ENCODE measurements at places on chromosomes 5 and 9. TPM values are rescaled to one million over a fixed set of nuclear protein-coding genes. Genes with fewer than 3 reads are reported as not detected.

Gene COL5A1
- total RNA-seq, result 9.5 TPM

Gene CARTPT
- total RNA-seq, result not detected

GRCh38 chr9:114827641-114828302 lies 21.9 kb upstream of the TNFSF15 start:
- DNase-seq, result no peak

GRCh38 chr9:81596679-81597418 lies 92.5 kb downstream of the TLE1 start:
- no peak for DNase-seq

DNA sequence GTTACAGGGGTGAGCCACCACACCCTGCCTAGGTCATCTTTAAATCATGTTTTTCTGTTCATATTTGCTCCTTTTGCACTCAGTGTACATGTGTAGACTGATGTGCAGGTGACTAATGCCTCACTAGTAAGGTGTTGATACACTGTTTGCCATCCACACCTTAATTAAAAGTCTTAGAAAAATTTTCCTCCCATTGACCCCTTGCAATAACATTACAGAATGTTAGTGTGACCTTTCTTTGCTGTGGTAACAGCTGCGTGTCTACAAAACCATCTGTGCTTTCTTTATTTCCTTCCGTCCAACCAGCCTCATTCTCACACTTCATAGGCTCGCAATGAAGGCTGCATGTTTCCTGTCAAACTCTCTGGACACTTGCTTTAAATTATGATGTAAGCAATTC lies 6.6 kb upstream of the CEMIP2 start:
- no peak for DNase-seq

Gene FOXD4L6
- total RNA-seq, result 0.13 TPM

GRCh38 chr9:18473652-18474279 lies at the start of gene ADAMTSL1:
TSS of gene ADAMTSL1 (plus strand) at chr9:18474153. CDS start at chr9:18474233, 80 bp downstream.
- peak; percentile 94 for DNase-seq

Gene ADGRD2
- 1.2 TPM for total RNA-seq

GRCh38 chr9:91948101-91948596 lies 1.9 kb downstream of the ROR2 start:
- no peak for DNase-seq

Gene DMRT3
- total RNA-seq, result not detected

DNA sequence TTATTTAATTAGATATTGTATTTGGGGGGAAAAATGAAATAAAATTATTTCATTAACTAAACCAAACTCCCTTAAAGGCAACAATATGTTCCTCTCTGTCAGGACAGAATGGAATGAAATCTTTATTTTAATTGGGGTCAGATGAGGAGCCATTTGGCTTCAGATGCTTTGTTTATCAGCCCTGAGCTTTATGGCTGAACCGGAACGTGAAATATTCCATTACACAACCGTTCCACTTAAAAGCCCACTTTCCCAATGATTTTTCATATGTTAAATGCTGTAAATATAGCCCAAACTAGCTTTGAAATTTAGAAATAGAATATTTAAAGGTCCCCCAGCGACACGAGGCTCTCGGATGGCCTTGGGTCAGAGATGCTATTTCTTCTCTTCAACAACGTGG lies 149.5 kb downstream of the CRB2 start:
- no peak for DNase-seq

DNA sequence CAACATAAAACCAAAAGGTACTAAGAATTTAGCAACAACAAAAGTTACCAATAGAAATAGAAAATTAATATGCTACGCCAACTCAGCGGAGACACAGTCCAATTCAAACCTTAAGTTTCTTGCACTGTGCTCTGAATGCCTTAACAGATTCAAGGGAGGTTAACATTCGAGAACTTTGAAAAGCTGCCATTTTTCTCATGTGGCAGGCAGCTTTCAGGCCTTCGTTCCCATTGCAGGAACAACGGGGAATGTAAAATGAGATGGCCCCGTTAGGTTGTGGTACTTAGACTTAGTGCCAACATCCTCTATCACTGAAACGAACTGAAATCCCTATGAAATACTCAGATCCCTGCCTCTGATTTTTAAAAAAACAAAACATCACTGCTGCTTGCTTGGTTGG lies 22.4 kb downstream of the FNBP1 start:
- DNase-seq, result no peak

DNA sequence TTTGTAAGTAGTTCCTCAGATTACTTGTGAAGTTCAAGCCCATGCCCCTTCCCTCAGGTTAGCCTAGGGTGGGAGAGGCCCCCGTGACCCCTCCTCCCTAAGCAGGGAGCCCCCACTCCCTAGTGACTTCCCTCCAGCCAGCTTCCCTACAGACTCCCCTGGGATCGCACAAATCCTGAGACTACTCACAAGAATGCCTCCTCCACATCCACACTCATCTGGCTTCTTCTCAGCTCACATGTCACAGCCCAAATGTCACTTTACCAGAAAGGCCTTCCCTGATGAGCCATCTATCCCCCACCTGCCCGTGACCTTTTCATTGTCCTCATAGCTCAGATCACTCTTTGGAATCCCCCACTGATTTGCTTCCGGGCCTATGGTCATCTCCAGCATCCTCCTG lies 96.7 kb upstream of the ARAP3 start:
- no peak for DNase-seq

GRCh38 chr5:26700759-26701384 lies 337.5 kb downstream of the CDH9 start:
- peak; percentile 28 for DNase-seq

DNA sequence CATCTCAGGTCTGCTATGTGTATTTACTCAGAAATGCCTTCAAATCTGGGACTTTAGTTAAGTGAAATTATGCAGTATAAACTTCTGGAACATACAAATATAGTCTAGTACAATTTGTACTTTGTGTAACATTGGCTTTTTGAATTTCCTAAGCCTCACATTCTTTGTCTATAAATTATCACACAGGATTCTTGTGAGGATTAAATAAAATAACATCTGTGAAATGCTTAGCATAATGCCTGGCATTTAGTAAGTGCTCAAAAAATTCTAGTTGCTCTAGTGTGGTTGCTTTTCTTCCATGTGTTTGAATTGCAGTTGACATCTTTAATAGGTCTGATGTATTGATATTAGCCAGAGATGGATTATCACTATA lies 2.6 kb downstream of the HMMR start:
- DNase-seq, result no peak

DNA sequence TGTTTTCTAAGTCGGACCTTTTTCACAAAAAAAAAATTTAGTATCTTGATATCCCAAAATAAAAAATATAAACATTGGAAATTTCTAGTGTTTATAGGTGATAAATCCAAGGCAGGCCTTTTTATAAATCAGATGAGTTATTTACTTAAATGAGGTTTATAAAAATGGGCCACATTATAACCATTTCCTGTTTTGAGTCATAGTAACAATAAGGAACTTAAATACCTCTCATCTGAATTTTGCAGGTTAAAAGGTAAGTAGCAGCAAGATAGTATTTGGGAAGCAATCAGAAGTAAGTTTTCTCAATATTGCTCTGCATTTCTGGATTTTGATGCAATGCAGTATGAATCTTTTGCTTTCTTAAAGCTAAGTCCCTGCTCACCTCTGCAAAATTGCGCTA lies 3.9 kb downstream of the SPTAN1 start:
- DNase-seq, result no peak

Gene CHSY3
- total RNA-seq, result 0.37 TPM

GRCh38 chr5:154193283-154193682 lies 2.8 kb downstream of the GALNT10 start:
- DNase-seq, result no peak

Gene RMRP
- 18,417 TPM for total RNA-seq

- DNase-seq, result no peak
Measured at GRCh38 chr9:112809351-112809848, 58.8 kb downstream of the SNX30 start.

- DNase-seq, result no peak
Measured at GRCh38 chr5:75235711-75236110, 967 bp downstream of the ANKRD31 start.

Gene NUP188
- 101 TPM for total RNA-seq

DNA sequence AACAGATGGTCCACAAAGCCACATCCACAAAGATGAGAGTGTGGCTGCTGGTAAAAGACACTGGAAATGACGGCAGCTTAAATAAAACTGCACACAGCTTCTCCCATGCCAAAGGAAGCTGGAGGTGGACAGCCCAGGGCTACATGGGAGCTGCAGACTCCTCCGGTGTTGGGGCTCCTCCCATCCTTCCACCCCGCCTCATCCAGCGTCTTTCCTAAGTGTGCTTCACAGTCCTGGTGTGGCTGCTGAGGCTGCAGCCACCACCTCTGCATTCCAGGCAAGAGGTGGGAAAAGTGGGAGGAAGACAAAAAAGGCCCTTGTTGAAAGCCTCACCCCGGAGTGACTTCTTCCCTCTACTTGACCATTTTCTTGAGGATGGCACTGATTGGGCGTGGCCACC lies 37.0 kb upstream of the IRX4 start:
- DNase-seq, result no peak
